ENCODE measurements at places on chromosomes 1 and 21.

DNA sequence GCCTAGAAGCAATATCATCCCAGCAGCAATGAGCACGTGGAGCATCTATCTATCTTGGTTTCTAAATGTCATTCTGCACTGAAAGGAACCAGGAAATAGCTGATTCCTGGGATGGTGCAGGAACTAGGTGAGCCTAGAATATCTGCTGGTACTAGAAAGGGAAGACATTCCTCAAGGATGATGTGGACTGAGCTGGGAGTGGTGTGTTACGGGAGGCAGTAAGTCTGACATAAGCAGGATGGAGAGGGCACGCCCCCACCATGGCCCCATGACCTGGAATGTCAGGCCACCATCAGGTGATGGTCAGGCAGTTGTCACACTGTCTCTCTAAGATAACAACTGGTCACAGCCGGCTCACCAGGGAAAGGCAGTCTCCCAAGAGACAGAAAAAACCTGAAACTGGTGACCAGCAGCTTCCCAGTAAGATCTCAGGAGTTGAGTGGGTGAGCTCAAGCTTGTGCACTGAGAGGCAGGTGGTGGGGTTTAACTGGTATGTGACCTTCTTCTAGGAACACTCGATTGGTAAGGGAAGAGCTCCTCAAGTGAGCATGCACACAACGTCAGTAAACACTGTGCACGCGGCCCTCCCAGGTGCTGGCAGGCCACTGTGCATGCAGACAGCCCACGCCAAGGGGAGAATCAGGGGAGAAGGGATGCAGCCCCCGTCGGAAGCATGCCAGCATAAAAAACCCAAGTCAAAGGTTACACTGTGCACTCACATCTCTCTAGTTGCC is 148.7 kb downstream of the ADSS2 start:
- DNase-seq, result peak; percentile 59
- H3K4me1 ChIP-seq, result peaks cover 25% of the 10 kb centered on the region
- no peak overlapping the region for H3K27ac ChIP-seq
- no peaks in the 10 kb centered on the region for H3K27me3 ChIP-seq
- no peaks in the 10 kb centered on the region for H3K36me3 ChIP-seq

GRCh38 chr1:17675744-17676143 is 79.4 kb upstream of the ACTL8 start:
- no peaks in the 10 kb centered on the region for H3K36me3 ChIP-seq
- H3K4me1 ChIP-seq, result peaks cover 5% of the 10 kb centered on the region
- H3K4me3 ChIP-seq, result no peak overlapping the region
- no peaks in the 10 kb centered on the region for H3K27me3 ChIP-seq
- no peak for DNase-seq
- no peak overlapping the region for H3K27ac ChIP-seq

DNA sequence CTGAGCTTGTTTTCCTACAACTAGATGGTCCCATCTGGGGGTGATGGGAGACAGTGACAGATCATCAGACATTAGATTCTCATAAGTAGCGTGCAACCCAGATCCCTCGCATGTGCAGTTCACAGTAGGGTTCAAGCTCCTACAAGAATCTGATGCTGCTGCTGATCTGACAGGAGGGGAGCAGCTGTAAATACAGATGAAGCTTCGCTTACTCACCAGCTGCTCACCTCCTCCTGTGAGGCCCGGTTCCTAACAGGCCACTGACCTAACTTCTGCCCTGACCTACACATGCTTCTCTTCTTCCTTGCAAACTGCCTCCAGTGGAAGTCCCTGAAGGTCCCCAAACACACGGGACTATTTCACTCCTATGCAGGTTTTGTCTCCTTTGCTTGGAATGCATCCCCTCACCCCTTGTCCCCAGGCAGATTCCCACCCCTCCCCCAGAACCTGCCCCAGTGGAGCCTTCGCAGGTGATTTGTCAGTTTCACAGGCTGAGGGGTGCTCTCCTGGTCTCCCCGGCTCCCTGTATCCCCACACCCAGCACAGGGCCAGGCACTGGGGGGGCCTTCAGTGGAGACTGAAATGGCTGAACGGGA is 5.7 kb upstream of the ZBTB48 start:
- DNase-seq, result no peak
- no peaks in the 10 kb centered on the region for H3K36me3 ChIP-seq
- H3K27ac ChIP-seq, result no peak overlapping the region
- H3K4me1 ChIP-seq, result peaks cover 2% of the 10 kb centered on the region
- no peak overlapping the region for H3K4me3 ChIP-seq

DNA sequence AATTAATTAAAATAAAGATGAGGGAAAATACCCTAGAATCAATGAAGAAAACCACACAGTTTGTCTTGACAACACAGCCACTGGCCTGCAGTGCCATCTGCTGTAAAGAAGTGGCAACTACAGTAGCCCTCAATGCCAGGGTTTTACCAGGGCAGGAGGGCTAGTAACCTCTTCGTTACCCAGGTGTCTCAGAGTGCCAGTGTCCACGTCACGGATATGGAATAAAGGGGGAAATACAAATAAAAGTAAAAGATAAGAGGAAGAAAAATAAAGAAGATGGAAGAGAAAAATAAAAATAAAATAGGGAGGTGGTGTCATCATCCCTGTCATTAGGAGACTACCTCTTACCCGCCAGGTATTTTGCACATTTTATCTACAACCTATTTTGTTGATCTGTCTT is 14.2 kb upstream of the SLC44A3 start:
- H3K4me1 ChIP-seq, result peaks cover 18% of the 10 kb centered on the region
- DNase-seq, result no peak
- no peak overlapping the region for H3K4me3 ChIP-seq
- H3K36me3 ChIP-seq, result no peaks in the 10 kb centered on the region
- H3K27me3 ChIP-seq, result no peaks in the 10 kb centered on the region
- no peak overlapping the region for H3K27ac ChIP-seq

DNA sequence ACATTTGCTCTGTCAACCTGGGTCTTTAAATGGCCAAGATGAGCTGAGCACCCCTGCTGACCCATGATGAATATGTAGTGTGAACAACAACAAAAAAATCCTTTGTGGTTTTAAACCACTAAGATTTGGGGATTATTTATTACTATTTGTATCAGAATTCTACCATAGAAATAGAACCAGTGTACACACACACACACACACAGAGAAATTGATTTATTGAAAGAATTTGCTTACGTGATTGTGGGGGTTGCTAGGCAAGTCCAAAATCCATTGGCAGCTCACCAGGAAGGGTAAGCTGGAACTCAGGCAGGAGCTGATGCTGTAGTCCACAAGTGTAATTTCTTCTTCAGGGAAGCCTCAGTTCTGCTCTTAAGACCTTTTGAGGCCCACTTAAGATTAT is 82.5 kb upstream of the MAP1LC3C start:
- no peaks in the 10 kb centered on the region for H3K27me3 ChIP-seq
- H3K36me3 ChIP-seq, result no peaks in the 10 kb centered on the region
- H3K27ac ChIP-seq, result no peak overlapping the region
- DNase-seq, result no peak
- no peaks in the 10 kb centered on the region for H3K4me1 ChIP-seq

- peaks cover 1% of the 10 kb centered on the region for H3K36me3 ChIP-seq
- no peaks in the 10 kb centered on the region for H3K27me3 ChIP-seq
- H3K4me1 ChIP-seq, result peaks cover 45% of the 10 kb centered on the region
- peak overlapping the region; percentile 88 for H3K27ac ChIP-seq
Observed at GRCh38 chr1:203628201-203629015, 1.8 kb downstream of the ATP2B4 start.

Measured in keratinocyte (primary cell).